ENCODE measurements at places on chromosomes 11 and 22.

DNA sequence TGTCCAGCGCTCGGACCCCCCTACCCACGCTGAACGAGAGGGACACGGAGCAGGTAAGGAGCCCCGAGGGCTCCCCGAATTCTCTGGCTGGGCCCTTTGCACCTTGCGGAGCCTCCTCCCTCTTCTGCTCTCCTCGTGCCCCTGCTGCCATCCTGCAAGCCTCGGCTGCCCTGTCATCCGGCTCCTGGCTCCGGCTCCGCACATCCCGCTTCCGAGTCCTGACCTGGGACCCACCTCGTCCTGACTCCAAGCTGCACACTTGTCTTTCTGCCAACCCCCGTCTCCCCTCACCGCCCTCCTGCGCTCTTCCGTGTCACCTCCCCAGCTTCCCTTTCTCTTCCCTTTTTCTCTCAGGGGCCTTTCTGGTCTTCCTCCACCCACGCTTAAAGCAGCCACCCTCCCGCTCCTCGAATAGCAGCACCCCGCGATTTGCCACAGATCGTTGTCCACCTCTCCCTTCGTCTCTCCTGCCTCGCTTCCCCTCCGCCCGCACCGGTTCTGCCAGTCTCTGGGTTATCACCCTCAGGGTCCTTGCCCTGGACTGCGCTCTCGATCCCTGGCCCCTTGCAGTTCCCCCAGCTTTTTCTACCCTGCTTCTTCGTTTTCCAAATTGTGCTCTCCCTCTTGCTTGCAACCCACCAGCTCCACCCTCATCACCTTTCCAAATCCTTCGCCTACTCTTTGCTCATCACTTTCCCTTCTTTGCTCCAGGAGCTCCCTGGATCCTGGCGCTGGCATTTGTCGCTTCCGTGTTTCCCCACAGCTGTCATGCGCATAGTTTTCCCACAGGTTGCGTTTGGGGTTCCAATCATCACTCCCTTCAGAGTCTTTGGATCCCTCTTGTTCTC lies 822 bp downstream of the MARK2 start:
- DNase-seq = peak; percentile 9

- DNase-seq = no peak
Measured at GRCh38 chr11:117560780-117561530, 233.3 kb downstream of the CEP164 start.

GRCh38 chr11:117691516-117691915 lies 105.5 kb downstream of the DSCAML1 start:
- DNase-seq = no peak

DNA sequence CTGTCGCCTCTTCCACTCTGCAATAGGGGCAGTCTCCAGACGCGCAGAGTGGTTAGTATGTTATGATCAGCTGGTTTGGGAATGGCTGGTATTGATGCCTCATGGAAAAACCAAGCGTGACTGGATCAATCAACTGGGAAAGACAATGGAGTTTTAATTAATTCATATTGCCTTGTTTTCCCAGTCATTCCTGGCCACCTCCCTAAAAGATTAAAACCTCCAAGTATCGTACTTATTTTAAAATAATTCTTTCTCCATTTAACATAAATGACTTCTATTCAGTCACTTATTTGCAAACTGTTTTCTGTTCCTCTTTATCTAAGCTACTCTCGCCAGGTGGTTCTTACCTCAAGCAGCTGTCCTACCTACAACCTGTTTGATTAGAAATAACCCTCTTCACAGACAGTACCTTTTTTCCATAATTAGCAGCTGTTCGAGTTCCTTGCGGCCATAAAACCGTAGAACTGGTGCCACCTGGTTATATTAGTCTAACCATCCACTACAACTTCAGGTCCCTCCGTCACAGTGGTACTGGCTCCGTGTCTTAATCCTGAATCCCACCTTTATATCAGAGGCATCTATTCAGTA lies 898 bp downstream of the ZNF215 start:
- DNase-seq = no peak

GRCh38 chr22:32584650-32585049 lies 110.0 kb downstream of the FBXO7 start:
- DNase-seq = no peak

GRCh38 chr11:122690384-122690783 lies 34.9 kb downstream of the UBASH3B start:
- DNase-seq = no peak

GRCh38 chr11:115695677-115696364 lies 191.6 kb upstream of the CADM1 start:
- DNase-seq = no peak

GRCh38 chr11:8290081-8290810 lies 26.6 kb upstream of the LMO1 start:
- DNase-seq = no peak

- no peak for DNase-seq
Measured at GRCh38 chr11:115493488-115493887, 10.7 kb downstream of the CADM1 start.

GRCh38 chr11:88398372-88398771 lies 60.8 kb upstream of the CTSC start:
- DNase-seq = no peak

DNA sequence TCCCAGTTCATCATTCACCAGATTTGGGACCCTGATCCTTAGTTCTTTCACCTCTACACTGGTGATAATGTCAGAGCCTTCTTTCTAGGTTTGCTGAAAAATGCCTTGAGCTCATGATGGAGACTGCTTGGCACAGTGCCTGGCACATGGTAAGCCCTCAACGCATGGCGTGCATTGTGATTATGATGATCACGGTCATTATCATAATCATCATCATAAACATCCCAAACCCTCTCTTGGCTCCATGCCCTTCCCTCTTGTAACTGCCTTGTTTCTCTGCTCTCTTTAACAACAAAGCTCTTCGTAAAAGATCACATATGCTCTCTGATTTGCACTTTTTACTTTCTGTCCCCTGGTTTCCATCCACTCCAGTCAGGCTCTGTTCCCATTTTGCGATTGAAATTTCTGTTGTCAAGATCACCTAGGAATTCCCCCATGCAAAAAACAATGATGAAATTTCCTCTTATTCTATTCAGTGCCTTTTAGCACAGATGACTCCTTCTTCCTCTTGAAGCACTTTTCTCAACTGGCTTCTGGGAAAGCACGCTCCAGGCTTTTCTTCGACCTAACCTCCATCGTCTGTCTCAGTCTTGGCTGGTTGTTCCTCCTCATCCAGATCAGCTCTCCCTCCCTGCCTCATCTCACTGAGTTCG lies 479.1 kb downstream of the OPCML start:
- DNase-seq = no peak

DNA sequence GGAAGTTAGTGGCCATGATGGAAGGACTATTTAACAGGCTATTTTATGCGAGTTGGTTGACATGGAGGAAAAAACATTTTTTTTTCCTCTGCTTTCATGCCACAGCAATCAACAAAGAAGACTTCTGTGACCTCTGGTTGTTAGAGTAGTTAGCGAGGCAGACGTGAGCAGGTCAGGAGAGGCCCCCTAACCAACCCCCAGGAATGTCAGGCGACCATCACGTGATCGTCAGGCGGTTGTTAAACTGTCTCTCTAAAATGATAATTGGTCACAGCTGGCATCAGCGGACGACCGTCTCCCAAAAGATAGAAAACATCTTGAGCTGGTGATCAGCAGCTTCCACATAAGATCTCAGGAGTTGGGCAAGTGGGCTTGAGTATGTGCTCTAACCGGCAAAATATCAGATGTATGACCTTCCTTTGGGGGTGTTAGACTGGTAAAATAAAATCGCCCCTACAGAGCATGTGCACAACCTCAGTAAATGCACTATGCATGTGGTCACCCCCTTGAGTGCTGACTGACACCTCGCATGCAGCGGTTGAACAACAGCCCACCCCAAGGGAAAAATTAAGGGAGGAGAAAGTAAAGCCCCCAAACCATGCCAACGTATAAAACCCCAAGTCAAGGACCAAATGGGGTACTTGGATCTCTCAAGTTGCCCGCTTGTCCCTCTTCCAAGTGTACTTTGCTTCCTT lies 20.9 kb upstream of the NARS2 start:
- DNase-seq = no peak

GRCh38 chr11:72309641-72310040 lies 65.7 kb upstream of the PHOX2A start:
- no peak for DNase-seq

DNA sequence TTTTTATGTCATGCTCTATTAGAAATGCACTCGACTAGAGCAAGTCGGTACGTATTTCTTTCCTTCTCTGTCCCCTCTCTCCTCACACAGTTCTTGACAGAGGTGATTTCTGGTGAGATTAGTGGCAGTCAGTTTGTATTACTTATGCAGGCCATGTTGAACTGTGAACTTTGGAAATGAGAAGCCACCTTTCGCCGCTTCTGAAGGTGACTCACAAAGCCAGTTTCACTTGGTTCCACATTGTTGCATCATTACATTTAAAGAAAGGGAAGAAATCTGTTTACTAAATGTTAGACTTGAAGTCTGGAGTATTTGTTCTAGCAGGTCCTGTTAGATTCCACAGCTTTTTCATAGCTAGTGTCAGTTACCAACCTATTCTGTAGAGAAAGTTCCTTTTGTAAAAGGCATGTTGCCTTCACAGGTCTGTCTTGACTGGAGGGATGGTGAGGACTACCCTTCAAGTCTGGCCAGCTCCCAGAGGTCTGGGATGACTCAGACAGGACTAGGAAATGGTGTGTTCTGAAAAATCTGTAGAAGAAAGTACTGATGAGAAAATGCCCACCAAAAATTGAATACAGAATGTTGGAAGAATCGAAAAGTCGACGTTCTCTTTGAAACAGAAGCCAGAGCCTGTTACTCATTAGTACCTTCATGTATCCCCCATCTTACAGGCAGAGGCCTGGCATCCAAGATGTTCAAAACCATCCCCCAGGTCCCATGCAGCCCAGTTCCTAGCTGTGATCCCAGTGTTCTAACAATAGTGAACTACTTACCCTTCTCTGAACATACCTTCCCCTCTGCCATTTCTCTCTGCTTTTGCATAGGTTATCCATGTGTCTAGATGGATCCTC lies 181.4 kb downstream of the DBX1 start:
- DNase-seq = no peak

DNA sequence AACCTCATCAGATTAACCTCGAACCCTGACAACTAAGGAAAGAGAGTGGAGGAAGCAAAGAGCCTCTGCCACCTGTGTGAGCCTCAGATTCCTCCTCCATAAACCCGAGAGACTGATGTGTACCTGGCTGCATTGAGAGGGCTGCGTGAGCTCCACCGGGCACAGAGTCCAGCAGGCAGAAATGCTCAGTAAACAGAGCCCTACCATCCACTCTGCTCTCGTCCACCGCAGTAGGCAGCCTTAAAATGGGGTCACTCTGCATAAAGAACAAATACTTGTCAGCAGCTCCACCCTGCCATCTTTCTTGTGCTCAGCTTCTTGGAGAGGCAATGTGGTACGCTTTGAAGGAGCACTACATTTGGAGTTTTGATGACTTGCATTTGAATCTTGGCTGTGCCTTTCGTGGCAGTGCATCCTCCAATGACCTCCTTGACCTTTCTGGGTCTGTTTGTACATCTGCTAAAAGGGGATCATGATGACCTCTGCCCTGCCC lies 43.0 kb upstream of the CD5 start:
- no peak for DNase-seq

DNA sequence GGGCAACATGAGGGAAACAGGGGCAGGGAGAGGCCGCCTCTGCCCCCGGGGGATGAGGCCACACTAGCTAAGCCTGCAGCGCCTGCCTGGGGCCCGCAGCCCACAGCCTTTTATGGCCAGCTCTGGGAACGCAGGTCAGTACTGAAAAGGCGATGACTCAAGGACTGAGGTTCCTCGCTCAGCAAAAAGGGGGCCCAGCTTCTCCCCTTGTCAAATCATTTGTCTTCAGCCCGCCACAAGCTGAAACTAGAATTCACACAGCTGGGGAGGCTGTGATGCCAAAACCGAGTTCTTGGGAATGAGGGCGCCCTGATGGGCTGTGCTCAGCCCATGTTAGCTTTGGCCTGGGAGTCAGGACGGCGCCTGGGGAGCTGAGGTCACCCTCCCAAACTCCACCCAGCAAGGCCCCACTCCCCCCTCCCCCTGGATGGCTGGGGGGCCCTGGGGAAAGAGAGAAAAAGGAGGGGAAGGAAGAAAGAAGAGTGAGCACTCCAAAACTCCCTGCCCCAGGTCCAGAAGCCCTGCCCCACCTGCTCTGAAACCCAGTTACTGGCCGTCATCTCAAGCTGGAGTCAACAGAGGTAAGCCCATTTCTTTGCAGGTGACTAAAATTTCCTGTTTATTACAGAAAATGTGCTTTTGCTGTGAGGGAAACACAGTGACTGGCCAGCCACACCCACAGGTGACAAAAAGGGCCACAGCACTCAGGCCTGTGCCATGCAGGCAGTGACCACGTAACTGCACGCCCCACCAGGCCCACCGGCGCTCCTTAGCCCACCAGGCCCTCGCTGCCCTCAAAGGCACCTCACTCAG lies 13.7 kb downstream of the EHD1 start:
- no peak for DNase-seq

DNA sequence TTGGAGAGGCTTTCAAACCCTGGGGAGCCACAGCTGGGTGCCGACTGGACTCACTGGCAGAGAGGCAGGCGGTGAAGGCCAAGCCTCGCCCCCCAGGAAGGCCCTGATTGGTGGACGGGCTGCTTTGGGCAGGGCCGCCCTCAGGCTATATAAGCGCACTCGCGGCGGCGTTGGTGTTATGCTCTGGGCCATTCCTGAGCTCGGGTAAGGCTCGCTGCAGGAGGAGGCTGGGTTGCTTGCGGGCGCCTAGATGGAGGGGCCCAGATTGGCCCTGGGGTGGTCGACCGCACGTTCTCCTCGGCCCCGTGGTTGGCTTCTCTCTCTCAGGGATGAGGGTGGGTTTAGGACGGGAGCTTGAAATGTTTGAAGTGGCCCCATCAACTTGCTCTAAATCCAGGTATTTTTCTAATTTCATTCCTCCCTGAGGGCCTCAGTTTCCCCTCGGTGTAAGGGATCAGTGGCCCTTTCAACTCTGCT lies at the start of gene SPDYC:
TSS of gene SPDYC (plus strand) at position 176 of the 477 bp plus-strand sequence. CDS start 1,125 bp downstream, outside the sequence.
- no peak for DNase-seq

- DNase-seq = no peak
Measured at GRCh38 chr11:43951231-43951630, 8.8 kb downstream of the C11orf96 start.

DNA sequence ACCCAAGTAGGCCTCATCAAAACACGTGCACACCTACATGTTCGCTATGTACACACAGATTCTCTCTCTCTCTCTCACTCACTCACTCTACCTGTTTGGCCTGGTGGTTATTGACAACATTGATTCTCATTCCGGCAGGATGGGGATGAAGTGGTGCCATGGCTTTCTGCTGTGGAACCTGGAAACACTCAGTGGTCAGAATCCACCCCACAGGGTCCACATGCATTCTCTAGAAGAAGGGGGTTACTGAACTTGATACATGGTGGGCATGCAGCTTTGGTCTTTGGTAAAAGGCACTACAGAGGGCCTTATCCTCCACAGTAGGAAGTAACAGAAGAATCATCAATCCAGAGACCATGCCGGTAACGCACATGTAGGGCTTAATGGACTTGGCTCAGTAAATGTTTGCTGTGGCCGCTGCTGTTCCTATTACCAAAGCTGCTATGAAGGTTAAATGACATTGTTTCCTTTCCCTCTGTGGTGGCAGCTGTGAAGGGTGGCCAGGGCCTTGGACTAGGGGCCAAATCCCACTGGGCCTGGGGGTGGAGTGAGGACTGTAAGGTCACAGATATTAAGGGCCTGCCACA lies 12.7 kb downstream of the POLDIP3 start:
- no peak for DNase-seq

Measured in stimulated activated CD8-positive, alpha-beta memory T cell treated with anti-CD3 and anti-CD28 coated beads, Interleukin-12 subunit alpha, Interleukin-12 subunit beta, amount 100 ng/mL, for 4 hours (primary cell).